ENCODE measurements at places on chromosomes 13 and 19. TPM values are rescaled to one million over a fixed set of nuclear protein-coding genes. Genes with fewer than 3 reads are reported as not detected.

Gene AMH
- 0.82 TPM for total RNA-seq

Gene POGLUT2
- total RNA-seq, result 9.8 TPM

Gene SIAH3
- 8.2 TPM for total RNA-seq

Gene FXYD7
- 10.6 TPM for total RNA-seq

Gene SAFB
- total RNA-seq, result 86.4 TPM

Gene GPR12
- 39.5 TPM for total RNA-seq

Gene ZNF555
- 23.2 TPM for total RNA-seq

Gene PSG7
- total RNA-seq, result not detected

Gene TEAD2
- total RNA-seq, result 5.3 TPM

Gene RFPL4A
- total RNA-seq, result not detected

Gene PLIN3
- total RNA-seq, result 6.9 TPM

Gene CCDC169
- total RNA-seq, result 6.9 TPM

Gene MYADM
- 2.4 TPM for total RNA-seq

Gene ZNF253
- 41.2 TPM for total RNA-seq

Gene PLIN5
- total RNA-seq, result 0.82 TPM

Gene OR7A5
- not detected for total RNA-seq

Gene ZFP28
- 35.5 TPM for total RNA-seq

Gene PLPPR3
- 119 TPM for total RNA-seq

Gene ZIK1
- 29.8 TPM for total RNA-seq

Gene TINCR
- 0.41 TPM for total RNA-seq

Gene FCHO1
- total RNA-seq, result 26.1 TPM

Gene ARL11
- total RNA-seq, result under 0.01 TPM

Gene S1PR2
- total RNA-seq, result 2.4 TPM

Gene KLK4
- total RNA-seq, result not detected

Gene SMIM17
- total RNA-seq, result 26.5 TPM

Gene NLRP11
- total RNA-seq, result not detected

Gene SPTBN4
- total RNA-seq, result 23.2 TPM

Gene EFNA2
- total RNA-seq, result 13.0 TPM

Gene ELAVL1
- total RNA-seq, result 14.3 TPM

Gene PCDH20
- total RNA-seq, result 17.9 TPM

Gene PDX1
- not detected for total RNA-seq

Gene MYO16
- total RNA-seq, result 95.0 TPM

Measured in frontal cortex (tissue), 4 donors.